ENCODE measurements at places on chromosomes 13 and 19. TPM values are rescaled to one million over a fixed set of nuclear protein-coding genes. Genes with fewer than 3 reads are reported as not detected.

- DNase-seq = no peak
- peaks cover 26% of the 10 kb centered on the region for H3K27me3 ChIP-seq
- H3K36me3 ChIP-seq = no peaks in the 10 kb centered on the region
- H3K4me1 ChIP-seq = peaks cover 10% of the 10 kb centered on the region
These were observed 11.7 kb upstream of the TMEM255B start for GRCh38 chr13:113747291-113747833.

GRCh38 chr13:62710787-62711186 lies 1295.1 kb upstream of the PCDH20 start:
- no peak for DNase-seq
- no peak overlapping the region for H3K27ac ChIP-seq
- no peaks in the 10 kb centered on the region for H3K27me3 ChIP-seq
- no peaks in the 10 kb centered on the region for H3K4me1 ChIP-seq

- DNase-seq = no peak
- no peak overlapping the region for H3K4me3 ChIP-seq
- peak overlapping the region; percentile 89 for H3K27ac ChIP-seq
- H3K4me1 ChIP-seq = peaks cover 57% of the 10 kb centered on the region
- H3K27me3 ChIP-seq = no peaks in the 10 kb centered on the region
These were observed 3.8 kb downstream of the RAB20 start for GRCh38 chr13:110557610-110558305.

GRCh38 chr13:43346427-43346826 lies 323.0 kb downstream of the DNAJC15 start:
- H3K4me1 ChIP-seq = peaks cover 7% of the 10 kb centered on the region
- no peaks in the 10 kb centered on the region for H3K36me3 ChIP-seq
- H3K27ac ChIP-seq = no peak overlapping the region
- no peaks in the 10 kb centered on the region for H3K27me3 ChIP-seq
- H3K4me3 ChIP-seq = no peak overlapping the region

The FCER2 gene
- not detected for total RNA-seq

The ZIC2 gene
- total RNA-seq = 13.6 TPM

- DNase-seq = no peak
- no peaks in the 10 kb centered on the region for H3K4me1 ChIP-seq
- no peaks in the 10 kb centered on the region for H3K36me3 ChIP-seq
- no peak overlapping the region for H3K4me3 ChIP-seq
- no peaks in the 10 kb centered on the region for H3K27me3 ChIP-seq
These were observed 1034.9 kb downstream of the PCDH9 start for GRCh38 chr13:66195238-66195637.

The GNG7 gene
- total RNA-seq = 2.8 TPM

- no peak overlapping the region for H3K27ac ChIP-seq
- no peaks in the 10 kb centered on the region for H3K36me3 ChIP-seq
- H3K27me3 ChIP-seq = no peaks in the 10 kb centered on the region
- no peak overlapping the region for H3K4me3 ChIP-seq
- no peak for DNase-seq
- peaks cover 16% of the 10 kb centered on the region for H3K4me1 ChIP-seq
These were observed 20.1 kb downstream of the PLEKHF1 start for GRCh38 chr19:29685326-29685725.

DNA sequence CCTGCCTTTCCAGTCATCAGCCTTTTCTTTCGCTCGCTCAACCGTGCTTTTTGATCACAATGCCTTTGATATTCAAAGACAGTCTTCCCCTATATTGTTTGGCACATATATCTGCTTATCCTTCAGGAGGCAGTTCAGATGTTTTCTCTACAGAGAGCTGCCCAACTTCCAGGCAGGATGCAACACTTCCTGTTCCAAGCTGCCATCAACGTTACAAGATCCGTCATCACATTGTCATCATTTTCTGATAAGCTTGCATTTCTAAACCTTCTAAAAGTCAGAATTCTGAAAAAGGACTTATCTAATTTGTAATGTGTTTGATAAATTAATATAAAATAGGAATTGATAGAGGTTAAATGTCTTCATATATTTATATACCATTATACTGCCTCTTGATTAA lies 574.2 kb downstream of the TBC1D4 start:
- no peaks in the 10 kb centered on the region for H3K4me1 ChIP-seq
- H3K27me3 ChIP-seq = no peaks in the 10 kb centered on the region
- H3K4me3 ChIP-seq = no peak overlapping the region
- H3K27ac ChIP-seq = no peak overlapping the region
- no peak for DNase-seq

The WIZ gene
- 27.3 TPM for total RNA-seq

The ACP7 gene
- total RNA-seq = 3.8 TPM

DNA sequence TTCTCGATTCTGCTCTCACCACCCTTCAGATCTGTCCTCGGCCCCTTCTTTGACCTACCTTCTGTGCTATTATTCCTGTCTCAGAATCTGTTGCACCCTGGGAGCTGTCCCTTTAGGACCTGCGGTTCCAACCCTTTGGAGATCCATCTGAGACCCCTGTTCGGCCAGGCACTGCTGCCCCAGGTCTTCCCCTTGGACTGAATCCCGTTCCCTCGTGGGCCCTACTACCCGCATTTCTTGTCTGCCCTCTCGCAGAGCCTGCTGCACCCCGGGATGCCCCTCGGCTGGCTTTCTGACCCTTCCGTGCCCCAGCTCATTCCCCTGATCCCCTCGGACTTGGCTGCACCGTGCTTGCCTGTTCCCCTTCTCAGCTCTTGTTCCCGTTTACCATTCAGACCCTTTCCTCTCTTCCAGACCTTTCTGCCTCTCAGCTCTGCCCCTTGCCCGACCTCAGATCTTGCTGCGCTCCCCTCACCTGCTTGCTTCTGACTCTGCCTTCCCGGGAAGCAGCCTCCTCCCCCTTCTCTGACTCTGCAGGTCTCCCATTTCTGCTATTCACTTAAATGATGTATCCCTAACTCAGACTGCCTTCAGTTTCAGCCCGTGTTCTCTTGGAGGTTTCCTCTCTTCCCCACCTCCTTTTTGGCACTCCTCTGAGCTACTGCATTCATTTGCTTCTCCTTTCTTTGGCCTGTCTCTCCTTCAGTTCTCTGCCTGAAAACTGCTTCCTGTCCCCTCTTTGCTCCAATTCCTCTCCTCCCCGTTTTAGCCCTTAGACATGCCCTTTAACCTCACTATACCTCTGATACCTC lies 1.1 kb downstream of the ARHGAP35 start:
- H3K4me1 ChIP-seq = peaks cover 60% of the 10 kb centered on the region
- DNase-seq = no peak
- H3K36me3 ChIP-seq = peaks cover 5% of the 10 kb centered on the region
- no peaks in the 10 kb centered on the region for H3K27me3 ChIP-seq

- H3K27me3 ChIP-seq = peaks cover 22% of the 10 kb centered on the region
- H3K4me3 ChIP-seq = no peak within 1 kb of the TSS
- no peak within 1 kb of the TSS for H3K27ac ChIP-seq
- no peaks in the 10 kb centered on the region for H3K4me1 ChIP-seq
These were observed at the start of gene KLK11 for GRCh38 chr19:51026554-51026831. Gene KLK11, minus strand, starts transcription at chr19:51026616. Its CDS starts 985 bp downstream, at chr19:51025631.

DNA sequence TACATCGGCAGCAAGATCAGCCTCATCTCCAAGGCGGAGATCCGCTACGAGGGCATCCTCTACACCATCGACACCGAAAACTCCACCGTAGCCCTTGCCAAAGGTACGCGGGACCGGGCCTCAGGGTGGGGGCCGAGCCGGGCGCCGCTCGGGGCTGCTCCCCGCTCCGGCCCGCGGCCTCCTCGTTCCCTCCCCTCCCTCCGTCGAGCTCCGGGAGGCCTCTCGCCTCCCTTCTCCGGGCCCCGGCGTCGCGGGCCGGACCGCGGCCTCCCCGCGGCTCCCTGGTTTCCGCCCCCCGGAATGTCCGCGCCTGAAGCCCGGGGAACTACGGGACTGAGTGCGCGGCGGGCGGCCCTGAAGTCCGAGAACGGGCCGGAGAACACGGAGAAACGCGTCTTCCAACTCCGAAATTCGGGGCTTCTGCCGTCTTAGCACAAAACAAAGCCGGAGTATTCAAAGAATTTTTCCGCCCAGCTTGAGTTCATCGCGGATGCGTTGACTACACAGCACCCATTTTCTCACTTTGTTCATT lies 423 bp downstream of the LSM14A start:
- no peaks in the 10 kb centered on the region for H3K27me3 ChIP-seq
- H3K4me1 ChIP-seq = peaks cover 52% of the 10 kb centered on the region
- H3K27ac ChIP-seq = peak overlapping the region; percentile 90
- H3K4me3 ChIP-seq = peak overlapping the region; percentile 71

The PSG2 gene
- total RNA-seq = not detected

GRCh38 chr19:51687791-51688670 lies 5.1 kb upstream of the SPACA6 start:
- H3K27me3 ChIP-seq = no peaks in the 10 kb centered on the region
- H3K27ac ChIP-seq = no peak overlapping the region
- peak overlapping the region; percentile 89 for H3K4me3 ChIP-seq
- H3K4me1 ChIP-seq = peaks cover 29% of the 10 kb centered on the region
- H3K36me3 ChIP-seq = no peaks in the 10 kb centered on the region

DNA sequence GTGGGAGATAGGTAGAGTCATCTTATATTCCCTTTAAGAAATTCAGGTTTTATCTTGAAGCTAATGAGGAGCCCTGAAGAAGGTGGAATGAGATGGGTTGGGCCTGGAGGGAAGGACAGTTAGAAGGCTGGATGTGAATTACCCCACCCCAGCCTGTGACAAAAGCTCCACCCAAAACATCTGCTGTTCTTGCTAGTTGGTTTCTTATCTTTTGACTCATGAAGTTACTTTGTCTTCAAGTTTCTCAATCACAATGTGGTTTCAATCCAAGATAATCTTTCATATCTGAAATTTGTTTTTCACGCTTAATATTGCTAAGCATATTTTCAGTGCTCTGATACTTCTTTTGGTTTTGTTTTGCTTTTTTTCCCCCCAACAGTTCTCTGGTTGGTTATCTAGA lies 38.3 kb upstream of the HMGB1 start:
- no peaks in the 10 kb centered on the region for H3K4me1 ChIP-seq
- H3K36me3 ChIP-seq = no peaks in the 10 kb centered on the region
- H3K4me3 ChIP-seq = no peak overlapping the region
- H3K27ac ChIP-seq = no peak overlapping the region

DNA sequence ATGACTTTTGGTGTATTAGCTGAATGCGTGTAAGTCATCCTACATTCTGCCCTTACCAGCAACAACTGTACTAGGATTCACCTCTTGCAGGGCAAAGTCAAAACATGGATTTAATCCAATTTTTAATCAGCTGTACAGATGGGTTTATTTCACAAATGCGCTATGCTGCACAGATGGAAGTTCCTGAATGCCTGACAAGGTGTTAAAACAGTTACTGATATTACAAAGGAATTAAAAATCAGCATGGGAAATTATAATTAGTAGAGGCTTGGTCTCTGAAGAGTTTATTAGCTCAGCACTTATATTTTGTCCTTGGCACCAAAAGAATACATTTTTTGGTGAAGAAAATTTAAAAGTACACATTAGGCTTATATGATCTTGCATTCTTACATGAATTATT lies 448.9 kb downstream of the PCDH9 start:
- no peak for DNase-seq
- no peaks in the 10 kb centered on the region for H3K36me3 ChIP-seq
- H3K4me1 ChIP-seq = no peaks in the 10 kb centered on the region
- H3K27ac ChIP-seq = no peak overlapping the region
- H3K27me3 ChIP-seq = no peaks in the 10 kb centered on the region

DNA sequence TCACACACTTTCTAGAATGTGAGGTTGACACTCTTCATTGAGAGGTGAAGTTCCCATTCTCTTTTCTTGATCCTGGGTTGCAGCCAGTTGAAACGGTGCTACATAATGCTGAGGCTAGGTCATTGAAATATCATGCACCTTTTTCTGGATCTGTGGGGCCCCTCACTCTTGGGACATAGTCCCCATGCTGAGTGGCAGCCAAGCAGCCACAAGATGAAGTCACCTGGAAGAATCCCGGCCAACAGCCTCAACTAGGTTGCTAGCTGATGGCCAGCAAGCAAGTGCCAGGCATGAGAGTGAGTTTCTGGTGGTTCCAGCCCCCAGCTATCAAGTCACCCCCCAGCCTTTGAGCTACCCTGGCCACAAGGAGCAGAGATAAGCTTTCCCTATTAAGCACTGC lies 148.5 kb upstream of the TSHZ3 start:
- H3K27me3 ChIP-seq = peaks cover 39% of the 10 kb centered on the region
- H3K27ac ChIP-seq = no peak overlapping the region
- H3K4me1 ChIP-seq = no peaks in the 10 kb centered on the region
- no peak overlapping the region for H3K4me3 ChIP-seq
- no peaks in the 10 kb centered on the region for H3K36me3 ChIP-seq
- no peak for DNase-seq

DNA sequence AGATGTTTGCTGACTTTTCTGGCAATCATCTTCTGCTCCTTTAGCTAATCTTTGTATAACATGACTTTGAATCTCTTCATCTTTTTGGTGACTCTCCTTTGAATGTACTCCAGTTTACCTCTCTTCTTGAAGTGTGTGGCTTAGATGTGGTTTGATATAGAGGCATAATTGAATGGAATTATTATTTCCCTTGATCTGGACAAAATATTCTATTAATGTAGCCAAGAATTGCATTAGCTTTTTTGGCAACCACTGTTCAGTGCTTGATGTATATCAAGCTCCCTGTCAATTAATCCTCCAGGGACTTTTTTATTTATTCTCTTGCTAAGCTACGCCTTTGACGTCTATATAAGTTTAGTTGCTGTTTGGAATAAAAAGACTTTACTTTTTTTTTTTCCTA lies 490.8 kb downstream of the PCDH20 start:
- no peak overlapping the region for H3K4me3 ChIP-seq
- H3K36me3 ChIP-seq = no peaks in the 10 kb centered on the region
- DNase-seq = no peak
- no peaks in the 10 kb centered on the region for H3K4me1 ChIP-seq
- no peak overlapping the region for H3K27ac ChIP-seq
- H3K27me3 ChIP-seq = no peaks in the 10 kb centered on the region

The IGLON5 gene
- total RNA-seq = not detected

DNA sequence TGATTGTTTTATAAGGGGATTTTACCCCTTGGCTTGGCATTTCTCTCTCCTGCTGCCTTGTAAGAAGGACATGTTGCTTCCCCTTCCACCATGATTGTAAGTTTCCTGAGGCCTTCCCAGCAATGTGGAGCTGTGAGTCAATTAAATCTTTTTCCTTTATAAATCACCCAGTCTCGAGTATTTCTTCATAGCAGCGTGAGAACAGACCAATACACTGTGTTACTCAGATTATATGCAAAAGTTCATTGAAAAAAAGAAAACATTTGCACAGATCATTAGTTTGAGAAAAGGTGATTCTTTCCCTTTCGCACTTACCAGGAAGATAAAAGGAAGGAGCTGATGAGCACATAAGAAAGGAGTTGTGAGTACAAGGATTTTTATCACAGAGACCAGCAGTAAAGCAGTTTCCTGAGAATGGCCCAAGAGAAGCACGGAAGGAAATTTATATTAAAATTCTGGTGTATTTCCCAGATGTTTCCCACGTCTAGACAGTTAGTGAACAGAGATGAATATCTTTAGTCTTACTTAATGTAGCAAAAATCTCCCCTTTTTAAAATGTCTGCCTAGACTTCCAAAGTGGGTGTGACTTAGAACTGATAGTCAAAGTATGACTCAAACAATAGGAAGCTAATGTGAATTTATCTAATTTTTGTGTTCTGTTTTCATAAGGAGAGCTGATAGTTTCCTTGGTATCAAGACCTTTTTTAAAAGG lies 431.8 kb upstream of the SGCG start:
- no peaks in the 10 kb centered on the region for H3K4me1 ChIP-seq
- H3K27me3 ChIP-seq = peaks cover 14% of the 10 kb centered on the region
- no peak for DNase-seq
